ENCODE measurements at places on chromosomes 3 and 15. TPM values are rescaled to one million over a fixed set of nuclear protein-coding genes. Genes with fewer than 3 reads are reported as not detected.

Gene CCDC50
- total RNA-seq = 105 TPM

Gene NGLY1
- 32.0 TPM for total RNA-seq

Gene OXNAD1
- 17.3 TPM for total RNA-seq

Gene KBTBD13
- 0.06 TPM for total RNA-seq

Gene MME
- total RNA-seq = 8.4 TPM

Gene SNX22
- 4.6 TPM for total RNA-seq

Gene MESD
- 30.9 TPM for total RNA-seq

Gene AQP9
- total RNA-seq = 1.4 TPM

Gene MEGF11
- 41.8 TPM for total RNA-seq

Gene HYAL2
- total RNA-seq = 142 TPM

Gene MINAR1
- total RNA-seq = 0.47 TPM

Gene KIF9
- 16.9 TPM for total RNA-seq

Gene PRKCI
- total RNA-seq = 41.5 TPM

Gene TRAT1
- total RNA-seq = 1.9 TPM

Gene GABRB3
- 6.9 TPM for total RNA-seq

Gene PLCH1
- 9.6 TPM for total RNA-seq

Gene SNX4
- 46.1 TPM for total RNA-seq

Gene PRSS50
- total RNA-seq = 0.35 TPM

Gene GP9
- total RNA-seq = not detected

Gene CATSPER2
- 6.5 TPM for total RNA-seq

Gene LRRIQ4
- not detected for total RNA-seq

Gene ST8SIA2
- total RNA-seq = 0.38 TPM

Gene GOLGA8B
- 125 TPM for total RNA-seq

Gene STRA6
- total RNA-seq = 2.0 TPM

Gene ZCWPW2
- 2.0 TPM for total RNA-seq

All from kidney (tissue), 22 donors.